ENCODE measurements at places on chromosomes 5 and 9. TPM values are rescaled to one million over a fixed set of nuclear protein-coding genes. Genes with fewer than 3 reads are reported as not detected.

The FST gene
- total RNA-seq, result not detected

GRCh38 chr9:22030101-22030598, 21.0 kb upstream of the CDKN2B start:
- no peak for DNase-seq

DNA sequence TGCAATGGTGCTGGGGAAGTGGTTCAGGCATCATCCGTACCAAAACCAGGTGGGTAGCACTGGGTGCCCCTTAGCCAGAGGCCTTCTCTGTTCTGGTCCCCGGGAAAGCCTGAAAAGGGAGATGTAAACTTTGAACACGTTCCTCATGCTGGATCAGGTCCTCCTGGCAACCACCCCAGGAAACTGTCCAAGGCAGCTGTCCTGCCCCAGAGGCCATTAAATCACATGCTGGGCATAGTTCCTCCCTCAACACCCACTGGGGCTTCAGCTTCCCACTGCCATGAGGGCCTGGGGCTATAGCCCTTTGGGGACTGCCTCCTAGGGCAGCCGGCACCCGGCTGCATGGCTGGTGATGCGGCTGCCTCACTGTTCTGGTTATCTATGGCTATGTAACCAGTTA, 228.9 kb upstream of the MVB12B start:
- no peak for DNase-seq

DNA sequence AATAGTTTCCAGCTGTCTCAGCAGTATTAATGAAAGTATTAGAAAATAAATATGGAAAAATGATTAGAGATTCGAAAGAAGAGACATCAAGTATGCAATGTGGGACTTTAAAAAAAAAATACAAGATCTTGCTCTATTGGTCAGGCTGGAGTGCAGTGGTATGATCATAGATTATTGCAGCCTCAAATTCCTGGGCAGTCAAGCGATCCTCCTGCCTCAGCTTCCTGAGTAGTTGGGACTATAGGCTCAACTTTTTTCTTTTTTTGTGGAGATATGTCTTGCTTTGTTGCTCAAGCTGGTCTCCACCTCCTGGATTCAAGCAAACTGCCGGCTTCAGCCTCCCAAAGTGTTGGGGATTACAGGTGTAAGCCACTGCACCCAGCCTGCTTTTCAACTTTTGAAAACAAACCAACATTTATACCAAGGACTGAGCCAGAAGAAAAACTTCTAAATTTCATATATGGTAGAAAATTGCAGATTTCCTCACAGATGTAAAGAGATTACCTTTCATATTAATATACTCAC, 323.1 kb downstream of the ADGRV1 start:
- DNase-seq, result no peak

DNA sequence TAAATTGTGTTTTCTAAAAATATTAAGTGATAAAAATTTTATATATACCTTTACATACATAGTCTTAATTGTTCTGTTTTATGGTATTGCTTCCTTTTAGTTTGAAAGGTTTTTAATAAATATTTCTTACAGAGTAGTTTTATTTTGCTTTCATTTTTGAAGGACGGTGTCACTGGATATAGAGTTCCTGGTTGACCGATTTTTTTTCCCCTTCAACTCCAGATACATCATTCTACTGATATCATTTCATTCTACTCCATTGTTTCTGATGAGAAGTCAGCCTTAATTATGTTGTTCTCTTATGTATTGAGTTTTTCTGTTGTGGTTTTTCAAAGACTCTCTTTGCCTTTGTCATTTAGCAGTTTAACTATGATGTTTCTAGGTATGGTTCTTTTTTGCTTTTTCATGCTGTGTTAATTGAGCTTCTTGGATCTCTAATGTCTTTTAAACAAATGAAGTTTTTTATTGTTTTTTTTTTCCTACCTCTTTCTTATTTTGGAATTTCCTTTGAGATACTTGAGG, 30.4 kb downstream of the MTREX start:
- no peak for DNase-seq
